ENCODE measurements at places on chromosomes 1 and 21.

GRCh38 chr1:148308832-148309458, 156.9 kb upstream of the NBPF11 start:
- DNase-seq: no peak

DNA sequence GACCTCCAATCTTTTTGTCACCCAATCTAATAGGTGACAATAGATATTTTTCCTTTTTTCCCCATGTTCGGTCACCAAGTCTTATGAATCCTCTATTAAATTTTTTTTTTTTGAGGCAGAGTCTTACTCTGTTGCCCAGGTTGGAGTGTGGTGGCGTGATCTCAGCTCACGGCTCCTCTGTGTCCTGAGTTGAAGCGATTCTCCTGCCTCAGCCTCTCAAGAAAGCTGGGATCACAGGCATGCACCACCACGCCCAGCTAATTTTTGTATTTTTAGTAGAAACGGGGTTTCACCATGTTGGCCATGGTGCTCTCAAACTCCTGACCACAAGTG, 42.5 kb upstream of the MTF1 start:
- no peak for DNase-seq

DNA sequence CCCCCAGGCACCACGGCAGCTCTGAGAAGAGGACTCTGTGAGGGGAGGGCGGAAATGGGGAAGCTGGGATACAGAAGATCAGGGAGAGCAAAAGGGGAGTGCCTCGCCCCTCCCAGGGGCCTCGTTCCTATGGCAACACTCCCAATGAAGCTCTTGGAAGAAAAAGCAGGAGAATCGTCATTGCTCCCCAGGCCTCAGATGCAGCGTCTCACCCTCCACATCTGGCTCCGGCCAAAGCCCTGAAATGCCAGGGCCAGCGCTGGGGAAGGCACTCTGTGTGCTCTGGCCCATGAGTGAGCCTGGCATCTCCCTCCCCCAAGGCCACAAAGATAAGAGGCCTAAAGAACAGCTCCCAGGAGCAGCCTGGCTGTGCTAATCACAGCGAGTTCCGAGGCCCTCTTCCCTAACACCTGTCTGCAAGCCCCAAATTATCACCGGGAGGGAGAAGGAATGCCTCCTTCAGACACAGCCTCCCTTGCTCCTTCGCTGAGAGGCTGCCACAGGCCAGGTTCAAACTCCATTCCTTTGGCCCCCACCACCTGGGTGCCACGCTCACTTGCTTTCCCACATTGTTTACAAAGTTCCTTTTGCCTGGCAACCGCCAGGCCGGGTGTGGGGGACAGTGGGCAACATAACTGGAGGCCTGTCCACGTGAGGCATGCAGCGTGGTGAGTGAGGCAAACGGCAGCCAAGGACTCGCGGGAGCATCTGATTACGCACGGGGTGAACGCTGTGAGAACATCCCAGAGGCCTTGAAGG, 27.8 kb downstream of the ECE1 start:
- no peak for DNase-seq

- DNase-seq: no peak
These were observed 45.9 kb downstream of the OLIG1 start for GRCh38 chr21:33115631-33116510.

DNA sequence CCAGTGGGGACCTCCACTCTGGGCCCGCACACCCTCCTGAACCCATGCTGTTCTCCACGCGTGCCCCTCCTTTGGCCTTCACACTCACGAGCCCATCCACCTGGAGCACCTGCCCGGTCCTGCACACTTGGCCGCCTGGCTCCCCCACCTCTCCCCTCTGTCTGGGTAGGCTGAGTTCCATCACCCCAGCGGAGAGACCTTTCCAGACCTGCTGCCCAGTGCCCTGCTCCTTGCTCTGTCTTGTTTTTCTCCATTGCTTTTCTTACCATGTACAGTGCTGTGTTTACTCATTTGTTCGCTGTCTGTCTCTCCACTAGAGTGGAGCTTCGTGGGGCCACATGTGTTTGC, 351.0 kb upstream of the VAMP3 start:
- no peak for DNase-seq

GRCh38 chr1:169042377-169042776, 64.1 kb upstream of the ATP1B1 start:
- DNase-seq: no peak

DNA sequence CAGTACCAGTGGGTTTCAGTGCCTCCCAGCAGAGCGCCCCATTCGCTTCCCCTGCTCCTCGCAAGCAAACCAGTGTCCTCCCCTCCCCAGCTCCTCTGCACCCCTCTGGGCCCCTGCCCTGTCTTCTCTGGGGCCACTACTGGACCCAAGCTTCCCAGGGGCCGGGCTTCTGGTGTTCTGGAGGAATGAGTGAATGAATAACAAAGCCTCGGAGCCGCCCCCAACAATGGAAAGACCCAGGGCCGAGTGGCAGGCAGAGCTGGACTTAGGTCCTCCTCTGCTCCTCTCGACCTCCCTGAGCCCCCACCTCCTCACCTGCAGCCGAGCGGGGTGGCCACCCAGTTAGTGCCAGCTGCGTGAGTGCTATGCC, 37.6 kb downstream of the MATN1 start:
- no peak for DNase-seq

- DNase-seq: no peak
These were observed 105.8 kb downstream of the MRPL39 start for GRCh38 chr21:25501462-25501861.

DNA sequence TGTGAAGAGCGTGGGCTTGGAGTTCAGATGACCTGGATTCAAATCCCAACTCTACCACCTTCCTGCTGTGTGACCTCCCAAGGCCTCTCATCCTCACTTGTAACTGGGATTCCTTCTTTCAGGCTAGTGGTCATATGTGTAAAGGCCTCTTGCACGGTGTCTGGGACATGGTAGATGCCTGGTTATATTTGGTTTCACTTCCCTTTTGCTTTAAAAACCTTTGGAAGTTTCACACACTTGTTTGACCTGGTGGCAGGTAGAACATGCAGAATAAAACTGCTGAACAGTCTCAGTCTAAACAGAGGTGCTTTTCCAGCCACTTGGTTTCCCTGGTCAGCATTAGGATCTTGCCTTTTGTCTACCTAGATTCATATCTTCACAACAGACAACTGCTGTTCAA, 37.0 kb upstream of the RCAN3 start:
- DNase-seq: no peak

DNA sequence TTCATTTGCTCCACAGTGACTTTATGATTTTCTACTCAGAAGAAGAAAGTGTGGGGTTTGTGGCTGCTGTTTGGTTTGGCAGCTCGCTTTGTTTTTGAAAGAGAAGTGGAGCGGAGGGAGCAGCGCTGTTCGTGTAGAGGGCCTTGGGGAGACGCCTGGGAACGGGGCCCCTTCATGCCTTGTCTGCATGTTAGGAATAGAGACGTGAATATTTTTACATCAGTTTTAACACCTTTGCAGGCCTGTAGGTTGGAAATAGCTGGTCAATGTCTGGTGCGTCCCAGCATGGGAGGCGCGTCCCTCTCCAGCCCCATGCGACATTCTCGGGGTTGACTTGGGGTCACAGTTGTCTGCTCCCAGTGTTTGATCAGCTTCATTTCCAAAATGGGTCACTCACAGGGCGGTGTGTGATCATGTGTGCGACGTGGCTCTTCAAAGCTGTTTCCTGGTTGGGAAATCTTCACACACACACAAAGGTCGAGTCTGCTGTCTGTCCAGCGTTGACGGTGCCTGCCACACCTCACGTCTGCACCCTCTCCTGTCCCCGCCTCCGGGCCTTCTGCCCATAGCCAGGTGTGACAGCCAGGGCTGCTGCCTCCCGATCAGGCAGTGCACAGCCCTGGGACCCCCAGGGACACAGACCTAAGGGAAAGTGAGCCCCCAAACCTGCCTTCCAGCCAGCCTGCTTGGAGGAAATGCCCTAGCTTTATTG, 149.2 kb downstream of the PSMG1 start:
- no peak for DNase-seq

DNA sequence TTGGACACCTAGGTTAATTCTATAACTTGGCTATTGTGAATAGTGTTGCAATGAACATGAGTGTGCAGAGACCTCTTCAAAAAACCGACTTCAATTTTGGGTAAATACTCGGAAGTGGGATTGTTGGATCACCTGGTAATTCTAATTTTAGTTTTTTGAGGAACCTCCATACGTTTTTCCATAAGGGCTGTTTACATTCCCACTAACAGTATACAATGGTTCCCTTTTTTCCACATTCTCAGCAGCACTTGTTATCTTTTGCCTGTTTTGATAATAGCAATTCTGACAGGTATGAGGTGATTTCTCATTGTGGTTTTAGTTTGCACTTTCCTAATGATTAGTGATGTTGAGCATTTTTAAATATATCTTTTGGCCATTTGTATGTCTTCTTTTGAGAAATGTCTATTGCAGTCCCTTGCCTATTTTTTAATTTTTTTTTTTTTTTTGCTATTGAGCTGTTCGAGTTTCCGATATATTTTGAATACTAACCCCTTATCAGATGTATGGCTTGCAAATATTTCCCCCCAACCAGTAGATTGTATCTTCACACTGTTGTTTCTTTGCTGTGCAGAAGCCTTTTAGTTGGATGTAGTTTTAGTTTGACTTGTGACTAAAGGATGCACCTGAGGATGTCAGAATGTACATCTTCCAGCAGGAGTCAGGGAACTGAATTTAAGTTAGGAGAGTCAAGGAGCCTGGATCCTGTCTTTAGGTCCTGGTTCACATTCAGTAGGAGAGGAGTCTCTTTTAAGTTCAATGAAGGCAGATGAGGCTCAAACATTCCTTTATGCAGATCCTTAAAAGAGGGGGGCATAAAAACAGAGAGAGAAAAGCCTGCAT, 120.0 kb downstream of the S1PR1 start:
- no peak for DNase-seq

- no peak for DNase-seq
These were observed 17.4 kb upstream of the LRRC3 start for GRCh38 chr21:44437696-44438431.

- DNase-seq: no peak
These were observed 43.9 kb downstream of the DUSP10 start for GRCh38 chr1:221697923-221698425.

DNA sequence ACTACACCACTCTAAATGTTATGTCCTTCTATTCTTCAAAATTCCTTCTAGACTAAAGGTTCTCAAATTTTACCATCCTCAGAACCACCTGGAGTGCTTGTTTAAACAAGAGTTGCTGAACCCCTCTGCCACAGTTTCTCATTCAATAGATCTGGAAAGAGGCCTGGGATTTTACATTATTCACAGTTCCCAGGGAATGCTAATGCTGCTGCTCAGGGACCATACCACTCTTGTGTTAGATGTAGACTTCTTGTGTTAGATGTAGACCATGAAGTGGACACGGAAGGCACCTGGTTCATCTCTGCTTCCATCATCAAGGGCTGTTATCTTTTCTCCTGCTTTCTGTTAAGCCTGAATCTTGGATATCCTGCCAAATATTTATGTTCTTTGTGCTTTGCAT, 31.3 kb upstream of the CCN1 start:
- no peak for DNase-seq

GRCh38 chr1:14866911-14867612, 268.6 kb downstream of the KAZN start:
- no peak for DNase-seq

DNA sequence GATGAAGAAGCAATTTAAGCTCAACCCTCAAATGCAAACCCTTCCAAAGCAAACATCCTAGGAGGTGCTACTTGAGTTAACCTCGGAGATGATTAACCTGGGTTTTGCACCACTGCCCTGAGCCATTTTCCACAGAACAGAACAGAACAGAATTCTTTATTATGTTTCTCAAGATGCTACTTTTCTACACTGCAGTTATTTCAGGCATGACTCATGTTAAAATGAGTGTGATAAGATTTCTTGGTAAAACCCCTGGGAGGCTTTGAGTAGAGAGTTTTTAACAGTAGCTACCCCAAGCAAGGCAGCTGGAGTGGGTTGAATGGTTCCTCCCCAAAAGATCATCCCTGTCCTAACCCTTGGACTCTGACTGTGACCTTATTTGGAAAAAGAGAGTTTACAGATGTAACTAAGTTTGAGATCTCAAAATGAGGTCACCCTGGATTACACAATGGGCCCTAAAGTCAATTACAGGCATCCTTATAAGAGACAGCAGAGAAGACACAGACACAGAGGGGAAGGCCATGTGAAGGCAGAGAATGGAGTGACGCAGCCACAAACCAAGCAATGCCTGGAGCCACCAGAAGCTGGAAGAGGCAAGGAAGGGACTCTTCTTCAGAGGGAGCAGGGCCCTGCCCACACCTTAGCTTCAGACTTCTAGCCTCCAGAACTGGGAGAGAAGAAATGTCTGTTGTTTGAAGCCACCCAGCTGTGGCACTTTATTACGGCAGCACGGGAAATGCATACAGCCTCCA, 153.4 kb downstream of the ETS2 start:
- no peak for DNase-seq

Data from activated CD4-positive, alpha-beta memory T cell treated with anti-CD3 and anti-CD28 coated beads, Interleukin-2, amount 10 ng/mL, durations not matched to agents 7 days and 5 days (primary cell).